ENCODE measurements at places on chromosomes 11 and 22.
A peak's percentile ranks its signal among the peaks of the same experiment; 100 is the strongest.

- DNase-seq = no peak
Observed at GRCh38 chr11:26842478-26843282, 120.8 kb upstream of the SLC5A12 start.

GRCh38 chr11:2397005-2397404 lies 3.5 kb upstream of the TSSC4 start:
- DNase-seq = no peak

- DNase-seq = no peak
Observed at GRCh38 chr22:38350444-38351359, 33.5 kb upstream of the CSNK1E start.

- peak; percentile 23 for DNase-seq
Observed at GRCh38 chr11:61480994-61481335, 27.6 kb upstream of the LRRC10B start.

Measured in NCI-H1436 (cell line).